ENCODE measurements at places on chromosomes 5 and 9.

DNA sequence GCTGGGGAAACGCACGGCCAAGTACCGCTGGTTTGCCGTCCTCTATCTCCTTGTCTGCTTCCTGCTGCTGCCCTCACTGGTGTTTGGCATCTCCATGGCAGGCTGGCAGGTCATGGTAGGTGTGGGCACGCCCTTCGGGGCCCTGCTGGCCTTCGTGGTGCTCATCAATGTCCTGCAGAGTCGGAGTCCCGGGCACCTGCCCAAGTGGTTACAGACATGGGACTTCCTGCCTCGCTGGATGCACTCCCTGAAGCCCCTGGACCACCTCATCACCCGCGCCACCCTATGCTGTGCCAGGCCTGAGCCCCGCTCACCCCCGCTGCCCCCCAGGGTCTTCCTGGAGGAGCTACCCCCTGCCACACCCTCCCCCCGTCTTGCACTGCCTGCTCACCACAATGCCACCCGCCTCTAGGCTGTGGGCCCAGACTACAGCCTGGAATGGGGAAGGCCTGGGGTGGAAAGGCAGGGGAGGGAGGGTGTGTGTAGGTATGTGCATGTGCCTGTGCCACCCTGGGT is 2.5 kb downstream of the PFN3 start:
- no peaks in the 10 kb centered on the region for H3K4me1 ChIP-seq
- DNase-seq, result no peak
- peaks cover 40% of the 10 kb centered on the region for H3K27me3 ChIP-seq
- no peak overlapping the region for H3K27ac ChIP-seq

- DNase-seq, result no peak
- no peaks in the 10 kb centered on the region for H3K36me3 ChIP-seq
- no peaks in the 10 kb centered on the region for H3K4me1 ChIP-seq
- H3K4me3 ChIP-seq, result no peak overlapping the region
- H3K27me3 ChIP-seq, result no peaks in the 10 kb centered on the region
These were observed 84.5 kb upstream of the MAN2A1 start for GRCh38 chr5:109605207-109605730.

DNA sequence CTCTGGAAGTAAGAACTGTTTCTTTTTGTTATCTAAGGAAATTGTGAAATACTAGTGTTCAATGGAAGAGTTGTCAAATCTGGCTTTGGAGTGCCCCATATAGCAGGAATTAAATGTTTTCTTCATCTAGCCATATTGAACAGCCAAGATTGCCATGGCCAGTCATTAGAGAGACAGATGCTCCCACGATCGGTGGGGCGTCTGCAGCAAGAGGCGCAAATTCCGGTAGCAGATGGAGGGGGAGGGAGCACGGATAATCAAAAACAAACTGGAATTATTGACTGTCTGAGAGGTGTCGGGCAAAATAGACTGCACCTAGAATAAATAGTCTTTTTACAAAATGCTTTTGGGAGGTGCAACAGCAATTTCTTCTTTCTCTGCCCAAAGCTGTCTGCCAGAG is 139.1 kb upstream of the FSTL4 start:
- DNase-seq, result no peak
- H3K27ac ChIP-seq, result no peak overlapping the region
- no peak overlapping the region for H3K4me3 ChIP-seq
- H3K36me3 ChIP-seq, result no peaks in the 10 kb centered on the region
- H3K4me1 ChIP-seq, result no peaks in the 10 kb centered on the region

DNA sequence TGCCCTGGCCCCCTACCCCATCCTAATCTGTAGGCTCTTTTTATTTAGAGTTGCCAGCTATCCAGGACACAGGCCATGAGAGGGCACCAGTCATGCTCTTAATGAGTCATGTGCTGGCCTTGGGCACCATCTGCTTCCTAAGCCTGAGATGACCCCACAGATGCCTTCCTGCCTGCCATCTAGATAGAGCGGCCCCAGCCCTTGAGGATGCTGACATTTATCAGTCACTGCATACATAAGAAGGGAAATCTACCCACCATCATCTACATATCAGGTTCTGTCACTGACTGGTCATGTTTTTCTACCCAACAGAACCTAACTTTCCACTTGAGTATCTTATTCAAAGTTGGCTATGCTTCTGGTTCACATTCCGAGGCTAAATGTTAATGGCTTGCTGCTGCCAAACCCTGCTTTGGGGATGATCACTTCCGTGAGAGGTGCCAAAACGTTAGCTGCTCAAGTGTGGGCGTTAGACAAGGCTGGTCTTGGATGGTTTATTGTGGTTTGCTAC is 49.9 kb upstream of the TTC23L start:
- H3K27me3 ChIP-seq, result no peaks in the 10 kb centered on the region
- no peaks in the 10 kb centered on the region for H3K36me3 ChIP-seq
- DNase-seq, result no peak

DNA sequence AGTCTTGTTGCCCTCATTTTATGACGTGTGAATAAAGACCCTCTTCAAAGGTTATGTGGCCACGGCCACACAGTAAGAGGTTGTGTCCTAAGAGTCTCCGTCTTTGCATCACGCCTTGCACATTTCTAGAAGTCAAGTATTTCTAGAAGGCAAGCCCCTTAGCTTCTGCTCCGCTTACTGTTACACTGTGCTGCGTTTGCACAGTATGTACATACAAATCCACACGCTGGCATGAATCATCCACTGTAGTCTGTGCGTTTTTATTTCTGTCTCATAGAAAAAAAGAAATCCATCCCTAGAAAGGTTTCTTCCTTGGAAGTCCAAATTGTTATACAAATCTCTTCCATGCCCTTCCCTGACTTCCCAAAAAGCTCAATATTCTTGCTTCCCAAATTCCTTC is 21.4 kb upstream of the ICE1 start:
- no peak for DNase-seq
- H3K27me3 ChIP-seq, result no peaks in the 10 kb centered on the region
- H3K36me3 ChIP-seq, result no peaks in the 10 kb centered on the region
- no peaks in the 10 kb centered on the region for H3K4me1 ChIP-seq
- H3K4me3 ChIP-seq, result no peak overlapping the region
- no peak overlapping the region for H3K27ac ChIP-seq

DNA sequence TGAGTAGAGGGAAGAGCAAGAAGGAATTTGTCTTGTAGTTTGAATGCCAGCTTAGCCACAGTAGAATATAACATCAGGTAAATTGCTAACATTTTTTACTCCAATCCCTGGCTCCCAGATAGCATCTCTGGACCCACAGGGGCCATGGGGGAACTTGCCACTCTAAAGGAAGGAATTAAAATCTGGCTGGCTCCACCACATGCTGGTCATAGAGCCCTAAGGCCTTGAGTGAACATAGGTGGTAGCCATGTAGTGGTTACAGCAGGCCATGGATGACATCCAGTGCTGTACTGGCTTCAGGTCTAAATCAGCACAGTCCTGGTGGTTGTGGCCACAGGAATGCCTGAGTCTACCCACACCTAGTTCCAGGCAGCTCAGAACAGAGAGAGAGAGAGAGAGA is 109.9 kb upstream of the RGMB start:
- DNase-seq, result no peak
- no peak overlapping the region for H3K4me3 ChIP-seq
- no peaks in the 10 kb centered on the region for H3K27me3 ChIP-seq

GRCh38 chr9:116151966-116152381 is 1.6 kb upstream of the PAPPA start:
- no peak for DNase-seq
- peaks cover 32% of the 10 kb centered on the region for H3K27me3 ChIP-seq
- no peak overlapping the region for H3K27ac ChIP-seq
- H3K4me3 ChIP-seq, result no peak overlapping the region

GRCh38 chr5:96624596-96624995 is 37.6 kb upstream of the CAST start:
- no peak overlapping the region for H3K27ac ChIP-seq
- H3K36me3 ChIP-seq, result no peaks in the 10 kb centered on the region
- H3K4me3 ChIP-seq, result no peak overlapping the region
- no peaks in the 10 kb centered on the region for H3K27me3 ChIP-seq
- H3K4me1 ChIP-seq, result peaks cover 23% of the 10 kb centered on the region

GRCh38 chr5:137560420-137560819 is 61.3 kb upstream of the SPOCK1 start:
- no peaks in the 10 kb centered on the region for H3K4me1 ChIP-seq
- H3K27me3 ChIP-seq, result no peaks in the 10 kb centered on the region
- H3K4me3 ChIP-seq, result no peak overlapping the region
- no peaks in the 10 kb centered on the region for H3K36me3 ChIP-seq
- no peak for DNase-seq

All from HepG2 (cell line).